ENCODE measurements at places on chromosomes 11 and 22. TPM values are rescaled to one million over a fixed set of nuclear protein-coding genes. Genes with fewer than 3 reads are reported as not detected.

The C11orf16 gene
- total RNA-seq: not detected

The MS4A7 gene
- 26.6 TPM for total RNA-seq

The MFRP gene
- 0.32 TPM for total RNA-seq

The PGA5 gene
- total RNA-seq: 0.55 TPM

The OR5B21 gene
- not detected for total RNA-seq

The MS4A6A gene
- total RNA-seq: 0.75 TPM

The RELT gene
- 2.0 TPM for total RNA-seq

The CDKN1C gene
- total RNA-seq: 19.2 TPM

The TREH gene
- total RNA-seq: 5.6 TPM

- no peak for DNase-seq
Measured at GRCh38 chr11:84234011-84234410, 947.8 kb upstream of the CCDC90B start.

DNA sequence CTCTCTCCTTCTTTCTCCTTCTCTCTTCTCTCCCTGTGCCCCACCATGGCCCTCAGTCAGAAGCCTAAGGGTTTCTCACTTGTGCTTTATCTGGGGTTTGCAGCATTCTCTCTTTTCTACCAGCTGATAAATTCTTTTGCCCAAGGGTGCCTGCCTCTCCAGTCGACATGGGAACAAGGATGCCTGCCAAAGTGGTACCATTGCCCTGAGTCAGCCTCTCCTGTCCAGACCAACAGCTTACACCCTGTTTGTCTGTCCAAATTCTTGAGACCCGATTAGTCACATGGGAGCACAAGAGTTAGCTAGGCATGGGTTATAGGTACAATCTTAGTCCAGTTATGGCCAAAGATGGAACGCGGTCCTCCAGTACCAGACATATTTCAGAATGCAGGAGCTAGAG, 242.7 kb downstream of the LARGE1 start:
- DNase-seq: no peak

DNA sequence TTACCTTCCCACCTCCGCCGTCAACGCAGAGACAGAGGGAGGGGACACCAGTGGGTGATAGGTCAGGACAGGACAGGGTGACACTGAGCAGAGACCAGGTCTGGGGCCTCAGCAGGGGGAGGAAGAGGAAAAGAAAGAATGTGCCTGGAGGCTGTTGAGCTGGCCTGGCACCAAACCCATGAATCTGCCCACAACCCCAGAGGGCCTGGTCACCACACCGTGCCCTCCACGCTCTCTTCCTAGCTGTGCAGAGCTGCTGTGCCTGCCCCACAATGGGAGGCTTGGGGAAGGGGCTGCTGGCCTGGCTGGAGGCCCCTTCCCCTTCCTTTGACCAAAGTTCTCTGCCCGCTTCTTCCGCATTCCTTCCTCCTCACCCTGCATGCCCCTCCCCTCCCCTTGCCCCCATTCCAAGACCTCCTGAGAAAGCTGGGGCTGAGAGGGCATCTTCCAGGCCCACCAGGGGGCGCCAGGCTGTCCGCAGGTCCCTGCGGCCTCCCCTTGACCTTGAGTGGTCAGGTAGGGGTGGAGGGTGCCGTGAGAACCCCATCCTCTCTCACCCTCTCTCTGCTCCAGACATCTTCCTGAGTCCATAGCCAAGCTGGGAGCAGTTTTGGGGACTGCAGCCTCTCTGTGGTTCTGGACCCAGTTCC, 11.0 kb upstream of the CACNA1I start:
- no peak for DNase-seq

DNA sequence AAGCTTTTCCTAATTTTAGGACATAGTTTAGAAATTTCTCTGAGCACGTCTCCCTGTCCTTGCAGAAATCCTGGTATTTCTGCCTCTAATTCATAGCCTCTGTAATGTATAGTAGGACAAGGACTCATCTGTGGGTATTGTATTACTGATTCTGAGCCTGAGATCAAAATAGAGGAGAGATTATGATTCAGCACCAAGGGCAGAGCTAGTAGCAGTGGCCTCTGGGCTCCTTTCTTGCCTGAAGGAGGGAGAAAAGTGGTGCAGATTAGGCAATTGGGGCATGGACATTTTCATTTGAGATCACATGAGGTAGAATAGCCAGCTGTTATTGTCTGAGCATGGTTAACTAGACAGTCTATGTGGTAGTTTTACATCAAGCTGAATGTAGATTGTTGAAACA, 2.8 kb downstream of the MADD start:
- no peak for DNase-seq

DNA sequence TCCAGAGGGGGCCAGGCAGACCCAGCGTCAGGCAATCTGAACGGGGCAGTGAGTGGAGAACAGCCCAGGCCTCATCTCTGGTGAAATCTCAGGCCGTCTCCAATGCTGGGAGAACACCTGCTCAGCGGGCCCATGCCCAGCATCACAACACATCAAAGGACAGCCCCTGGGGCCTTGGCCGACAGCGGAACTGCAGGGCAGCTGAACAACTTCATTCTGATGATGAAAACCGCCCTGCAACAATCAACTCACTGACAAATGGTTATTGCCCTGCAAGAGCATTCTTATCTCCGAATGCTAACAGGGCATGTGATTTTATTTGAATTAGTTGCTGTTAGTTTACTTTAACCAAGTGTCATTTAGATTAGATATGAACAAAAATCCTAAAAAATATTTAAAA, 14.6 kb downstream of the CELSR1 start:
- DNase-seq: no peak

- no peak for DNase-seq
Measured at GRCh38 chr22:37734964-37735451, 38.2 kb downstream of the TRIOBP start.

GRCh38 chr11:72292106-72292785, 48.3 kb upstream of the PHOX2A start:
- DNase-seq: no peak

DNA sequence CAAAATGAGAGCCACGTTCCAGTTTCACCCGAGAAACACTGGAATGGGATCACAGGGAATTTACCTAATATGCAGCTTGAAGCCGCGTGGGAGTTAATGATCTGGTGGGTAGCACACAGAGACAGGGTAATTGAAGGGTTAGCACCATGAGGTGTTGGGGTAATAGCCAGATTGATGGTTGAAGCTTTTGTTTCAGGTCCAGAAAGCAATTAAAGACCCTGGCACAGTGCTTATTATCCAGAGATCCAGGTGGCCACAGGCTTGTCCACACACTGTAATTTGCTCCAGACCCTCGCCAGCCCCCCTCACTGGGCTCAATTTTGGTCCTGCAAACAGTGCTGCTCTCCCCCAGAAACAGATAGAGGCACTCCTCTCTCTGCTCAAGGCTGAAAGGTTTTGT, 282.5 kb upstream of the ISX start:
- DNase-seq: no peak

- DNase-seq: no peak
Measured at GRCh38 chr11:110631551-110631950, 80.7 kb downstream of the ARHGAP20 start.

- no peak for DNase-seq
Measured at GRCh38 chr11:116576526-116576925, 196.3 kb downstream of the BUD13 start.

GRCh38 chr11:102239448-102239847, 77.8 kb upstream of the BIRC3 start:
- no peak for DNase-seq

- DNase-seq: no peak
Measured at GRCh38 chr11:6695377-6695776, 12.2 kb upstream of the MRPL17 start.

DNA sequence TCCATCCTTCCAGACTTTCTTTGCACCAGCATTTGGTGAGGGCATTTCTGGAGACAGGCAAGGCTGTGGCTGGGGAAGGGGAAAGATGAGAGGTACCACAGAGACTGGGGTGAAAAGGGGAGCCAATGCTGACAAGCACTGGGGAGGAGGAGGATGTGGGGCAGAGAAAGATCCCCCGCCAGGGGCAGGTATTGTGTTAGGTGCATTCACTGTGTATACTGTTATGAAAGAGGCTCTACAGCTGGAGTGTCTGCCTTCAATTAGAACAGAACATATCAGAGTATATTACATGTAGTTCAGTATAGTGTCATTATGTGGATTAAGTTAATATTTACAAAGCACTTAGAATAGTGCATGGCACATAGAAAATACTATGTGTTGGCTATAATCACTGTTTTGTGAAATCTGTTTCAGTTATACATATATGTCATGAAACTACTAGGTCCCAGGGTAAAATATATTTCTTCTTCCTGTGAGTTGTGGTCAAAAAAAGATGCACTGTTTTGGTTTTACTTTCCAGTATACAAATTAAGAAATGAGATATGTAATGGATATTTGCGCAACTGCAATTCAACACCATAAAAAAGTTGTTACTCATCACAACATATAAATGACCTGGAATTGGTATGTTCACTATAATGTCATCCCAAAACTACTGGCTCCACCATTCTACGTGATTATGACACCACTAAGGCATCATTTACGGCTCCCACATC, 8.4 kb downstream of the MSANTD2 start:
- no peak for DNase-seq

DNA sequence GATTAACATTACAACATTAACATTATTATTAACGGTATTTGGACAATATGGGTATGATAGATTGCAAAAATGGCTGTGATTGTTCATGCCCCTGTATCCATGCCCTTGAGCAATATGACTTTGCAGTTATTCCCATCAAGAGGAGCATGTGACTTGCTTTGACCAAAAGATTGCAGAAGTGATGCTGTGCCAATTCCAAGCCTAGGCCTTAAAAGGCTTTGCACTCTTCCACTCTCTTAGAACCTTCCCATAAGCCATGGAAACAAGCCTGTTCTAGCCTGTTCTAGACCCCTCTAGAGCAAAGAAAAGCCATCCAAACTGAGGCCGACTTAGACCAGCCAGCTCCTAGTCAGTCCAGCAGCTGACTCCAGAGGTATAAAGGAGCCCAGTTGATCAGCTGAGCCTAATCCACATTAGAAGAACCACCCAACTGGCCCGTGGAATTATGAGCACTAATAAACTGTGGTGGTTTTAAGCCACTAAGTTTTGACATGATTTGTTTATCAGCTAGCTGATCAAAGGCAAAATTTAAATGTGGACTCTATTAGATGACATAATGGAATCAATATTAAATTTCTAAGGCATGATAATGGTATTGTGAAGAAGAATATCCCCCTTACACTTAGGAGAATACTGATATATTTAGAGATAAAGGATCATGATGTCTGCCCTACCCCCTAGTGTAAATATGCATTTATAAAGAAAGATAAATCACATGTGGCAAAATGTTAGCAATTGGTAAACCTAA, 28.6 kb downstream of the RAB30 start:
- DNase-seq: no peak

- DNase-seq: no peak
Measured at GRCh38 chr11:122176651-122177050, 60.6 kb upstream of the BLID start.

DNA sequence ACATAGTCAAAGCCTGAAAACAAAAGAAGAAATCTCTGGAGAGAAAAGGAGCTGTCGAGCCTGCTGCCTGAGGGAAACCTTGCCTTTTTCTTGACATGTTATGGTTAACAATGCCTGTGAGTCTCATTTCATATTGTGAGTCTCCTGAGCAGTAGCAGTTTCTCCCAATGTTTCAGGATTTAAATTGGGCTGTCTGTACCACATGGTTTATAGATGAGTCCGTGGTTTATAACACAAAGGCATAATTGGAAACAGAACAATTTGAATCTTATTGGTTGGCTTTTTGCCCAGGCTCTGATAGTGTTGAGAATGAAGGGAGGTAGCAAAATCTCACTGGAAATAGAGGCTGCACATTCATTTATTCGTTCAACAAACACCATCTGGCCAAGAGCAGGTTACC, 540.9 kb downstream of the RAB38 start:
- no peak for DNase-seq

DNA sequence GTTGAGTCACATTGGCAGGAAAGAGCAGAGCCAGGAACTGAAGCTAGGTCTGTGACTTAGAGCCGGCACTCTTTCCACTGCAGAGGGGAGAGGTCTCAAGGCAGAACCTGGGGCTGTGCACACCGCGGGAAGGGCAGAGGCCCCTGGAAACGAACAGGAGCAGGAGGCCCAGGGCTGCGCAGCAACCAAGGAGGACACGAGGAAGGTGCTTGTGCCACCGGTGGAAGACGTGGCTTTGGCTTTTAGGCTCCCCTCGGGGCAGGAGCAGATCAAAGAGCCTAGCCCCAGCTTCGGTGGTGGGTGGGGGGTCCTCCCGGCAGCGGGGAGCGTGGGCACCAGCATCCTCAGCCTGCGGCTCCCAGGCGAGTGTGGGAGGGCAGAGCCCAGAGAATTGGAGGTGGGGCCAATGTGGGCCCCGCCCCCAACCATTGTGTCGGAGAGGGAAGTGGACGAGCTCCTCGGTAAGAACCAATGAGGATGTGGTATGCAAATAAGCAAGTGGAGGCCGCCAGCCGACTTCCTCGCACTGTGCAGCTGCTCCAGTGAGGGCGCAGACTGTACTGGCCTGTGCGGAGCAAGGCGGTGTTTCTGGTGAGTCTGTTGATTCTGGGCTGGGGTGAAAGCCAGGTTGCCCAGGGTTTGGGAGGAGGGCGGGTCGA, at the start of gene CCDC116:
Gene CCDC116 (plus strand): TSS at position 524 of the 659 bp plus-strand sequence. CDS start 422 bp downstream, outside the sequence.
- DNase-seq: peak; percentile 44

GRCh38 chr11:12669930-12670329, 4.3 kb upstream of the TEAD1 start:
- no peak for DNase-seq

- DNase-seq: no peak
Measured at GRCh38 chr11:18490319-18490718, 34.7 kb downstream of the LDHAL6A start.

- DNase-seq: no peak
Measured at GRCh38 chr11:12729941-12730340, 55.7 kb downstream of the TEAD1 start.

GRCh38 chr22:44677353-44677840, 24.6 kb upstream of the PRR5 start:
- no peak for DNase-seq

DNA sequence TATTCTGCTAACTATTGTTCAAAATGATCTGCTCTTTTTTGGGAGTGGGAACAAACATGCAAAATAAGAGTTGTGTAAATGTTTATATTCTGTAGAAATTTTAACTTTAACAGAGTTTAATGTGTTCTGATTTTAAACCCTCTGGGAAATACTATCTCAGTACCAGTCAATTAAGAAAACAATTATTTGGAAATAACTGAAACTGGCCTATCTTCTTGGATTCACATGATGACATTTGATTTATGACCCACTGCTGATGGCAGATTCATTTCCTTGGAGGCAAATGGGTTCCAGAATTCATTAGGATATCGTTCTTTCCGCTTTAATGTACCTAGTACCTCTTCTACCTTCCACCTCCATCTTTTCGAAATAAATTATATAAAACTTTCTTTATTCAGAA, 5.5 kb downstream of the SIK2 start:
- no peak for DNase-seq

GRCh38 chr11:75667831-75668450, 897 bp downstream of the MAP6 start:
- peak; percentile 24 for DNase-seq

DNA sequence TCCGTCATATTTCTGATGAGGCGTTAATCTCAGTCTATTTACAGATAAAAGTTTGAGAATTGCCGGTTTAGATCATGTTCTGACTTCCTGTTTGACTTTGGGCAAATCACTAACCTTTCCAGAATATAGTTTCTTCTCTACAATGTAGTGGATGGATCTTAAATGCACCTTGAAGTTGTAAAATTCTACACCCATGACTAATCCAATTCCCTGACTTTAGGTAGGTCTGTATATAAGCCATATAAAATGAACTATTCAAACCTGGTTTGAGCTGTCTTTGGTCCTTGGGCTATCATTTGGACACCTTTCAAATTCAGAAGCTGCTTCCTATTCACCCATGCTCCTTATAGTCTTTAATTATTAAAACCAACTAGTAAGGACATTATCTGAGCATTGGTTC, 52.2 kb upstream of the BLID start:
- DNase-seq: no peak

GRCh38 chr11:133238027-133238426, 294.3 kb downstream of the OPCML start:
- DNase-seq: no peak
